ENCODE measurements at places on chromosomes 5 and 9. TPM values are rescaled to one million over a fixed set of nuclear protein-coding genes. Genes with fewer than 3 reads are reported as not detected.

The SLC4A9 gene
- not detected for total RNA-seq

The CDH12 gene
- 0.09 TPM for total RNA-seq

The RLN1 gene
- total RNA-seq, result 0.18 TPM

The LCP2 gene
- total RNA-seq, result not detected

The SEMA6A gene
- 0.41 TPM for total RNA-seq

The NKD2 gene
- total RNA-seq, result 0.81 TPM

The PTPDC1 gene
- total RNA-seq, result 10.8 TPM

DNA sequence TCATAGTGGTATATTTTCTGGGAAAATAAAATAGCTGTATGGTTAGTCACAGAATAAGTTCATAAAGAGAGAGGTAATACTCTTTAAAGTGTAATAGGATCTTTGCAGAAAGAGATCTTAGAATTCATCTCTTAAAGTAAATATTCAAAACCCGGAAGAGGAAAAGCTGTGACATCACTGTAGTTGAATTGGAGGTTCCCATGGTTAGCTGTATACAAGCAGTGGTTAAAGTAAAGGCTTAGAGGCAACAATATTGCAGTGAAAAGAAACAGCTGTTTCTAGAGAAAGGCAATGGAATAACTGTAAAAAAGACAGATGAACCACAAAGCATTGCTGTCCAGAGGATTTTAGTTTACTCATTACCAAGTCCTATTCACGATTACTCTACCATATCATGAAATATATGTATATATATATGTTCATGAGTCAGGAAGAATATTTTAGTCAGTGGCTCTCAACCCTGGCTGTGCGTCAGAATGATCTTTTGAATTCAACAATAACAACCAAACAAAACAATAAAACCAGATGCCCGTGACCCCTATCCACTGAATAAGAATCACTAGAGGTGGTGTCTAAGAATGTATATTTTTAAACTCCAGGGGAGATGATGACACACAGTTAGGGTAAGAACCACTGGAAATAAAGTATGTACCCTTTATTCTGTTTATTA lies 4.7 kb downstream of the ERCC6L2 start:
- DNase-seq, result peak; percentile 51

GRCh38 chr5:154476354-154477205 lies 1.4 kb downstream of the HAND1 start:
- DNase-seq, result no peak

- DNase-seq, result no peak
These were observed 25.8 kb downstream of the SMIM3 start for GRCh38 chr5:150804388-150804787.

GRCh38 chr5:131639148-131639547 lies 4.1 kb upstream of the RAPGEF6 start:
- no peak for DNase-seq

DNA sequence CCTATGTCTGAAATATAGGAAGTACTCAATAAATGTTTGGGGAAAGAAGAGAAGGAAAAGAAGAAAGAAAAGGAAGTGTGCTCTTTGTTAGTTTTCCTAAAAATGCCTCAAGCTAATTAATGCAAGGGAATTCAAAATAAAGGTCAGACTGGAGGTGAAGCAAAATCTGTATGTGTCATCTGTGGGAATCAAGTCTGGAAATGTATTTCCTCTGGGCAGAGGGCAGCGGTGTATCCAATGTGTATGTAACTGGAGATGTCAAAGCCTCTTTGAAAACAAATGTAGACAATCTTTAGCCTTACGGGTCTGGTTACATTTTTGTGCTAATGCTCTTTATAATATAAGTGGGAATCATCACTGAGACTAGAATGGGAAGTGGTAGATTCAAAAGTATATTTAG lies 471.4 kb downstream of the MAN2A1 start:
- no peak for DNase-seq

DNA sequence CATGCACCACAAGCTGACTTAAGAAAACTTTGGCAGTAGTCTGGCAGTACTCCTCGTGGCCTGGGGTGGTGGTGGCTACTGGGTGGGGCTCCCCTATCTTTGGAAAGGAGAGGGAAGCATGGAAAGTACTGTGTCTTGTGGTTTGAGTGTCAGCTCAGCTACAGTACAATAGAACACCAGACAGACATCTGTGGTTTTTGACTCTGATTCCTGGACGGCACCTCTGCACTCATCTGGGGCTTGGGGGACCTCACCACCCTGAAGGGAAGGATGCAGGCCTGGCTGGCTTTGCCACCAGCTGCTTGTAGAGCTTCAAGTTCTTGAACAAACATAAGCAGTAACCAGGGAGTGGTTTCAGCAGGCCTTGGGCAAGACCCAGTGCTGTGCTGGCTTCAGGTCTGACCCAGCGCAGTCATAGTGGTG lies 40.6 kb downstream of the TNFSF8 start:
- peak; percentile 34 for DNase-seq

DNA sequence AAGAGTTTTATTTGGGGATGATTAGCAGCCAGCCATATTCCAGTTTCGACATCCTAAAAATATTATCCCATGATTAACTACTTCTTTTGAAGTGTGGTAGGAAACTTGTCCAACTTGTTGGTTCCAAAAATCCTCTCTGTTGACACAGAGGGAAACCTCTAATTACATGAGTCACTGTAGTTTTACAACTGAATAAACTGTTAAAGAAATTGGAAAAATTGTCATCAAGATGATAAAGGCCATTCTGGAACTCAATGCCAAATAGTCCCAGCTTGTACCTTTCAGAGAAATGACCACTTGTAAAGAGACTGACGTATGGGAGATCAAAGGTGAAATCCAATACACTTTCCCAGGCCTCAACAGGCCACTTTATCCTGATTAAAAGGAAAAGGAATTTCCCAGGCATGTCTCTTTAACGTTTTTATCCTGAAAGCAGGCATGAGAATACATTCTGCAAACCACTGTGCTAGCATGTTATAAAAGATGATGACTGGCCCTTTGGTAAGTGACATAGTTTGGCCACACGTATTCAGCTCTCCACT lies 261.6 kb downstream of the GLIS3 start:
- peak; percentile 76 for DNase-seq
